Lower lobe of right lung (tissue), 2 donors: ENCODE measurements at places on chromosomes 2 and 18. TPM values are rescaled to one million over a fixed set of nuclear protein-coding genes. Genes with fewer than 3 reads are reported as not detected.

The MATN3 gene
- total RNA-seq = 8.1 TPM

The DYSF gene
- 41.2 TPM for total RNA-seq

- peaks cover 4% of the 10 kb centered on the region for H3K27me3 ChIP-seq
- no peak overlapping the region for H3K27ac ChIP-seq
- H3K4me1 ChIP-seq = peaks cover 3% of the 10 kb centered on the region
- H3K36me3 ChIP-seq = no peaks in the 10 kb centered on the region
- DNase-seq = no peak
These were observed 25.5 kb downstream of the REEP1 start for GRCh38 chr2:86311879-86312278.

DNA sequence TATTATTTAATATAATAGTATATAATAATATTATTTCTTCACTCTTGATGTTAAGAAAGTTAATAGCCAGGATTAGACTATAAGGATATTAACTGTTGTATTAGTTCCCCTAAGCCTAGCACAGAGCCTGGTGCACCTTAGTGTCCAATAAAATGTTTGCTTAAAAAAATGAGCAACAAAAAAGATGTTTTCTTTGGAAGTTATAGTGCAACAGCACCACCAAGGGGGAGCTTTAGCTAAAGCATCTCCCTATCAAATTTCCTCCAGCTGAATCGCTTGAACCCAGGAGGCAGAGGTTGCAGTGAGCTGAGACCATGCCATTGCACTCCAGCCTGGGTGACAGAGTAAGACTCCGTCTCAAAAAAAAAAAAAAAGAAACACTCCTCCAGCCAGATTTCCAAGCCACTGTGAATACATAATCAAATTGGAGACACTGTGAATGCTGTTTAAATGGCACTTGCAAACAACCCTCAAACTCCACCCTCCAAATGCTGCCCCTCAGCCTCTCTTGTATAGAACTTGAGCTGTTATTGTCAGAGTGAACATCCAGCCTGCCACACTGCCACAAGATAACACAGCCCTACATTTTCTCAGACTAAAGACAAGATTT, 221.9 kb downstream of the DYM start:
- H3K36me3 ChIP-seq = no peaks in the 10 kb centered on the region
- no peak overlapping the region for H3K4me3 ChIP-seq
- H3K27me3 ChIP-seq = no peaks in the 10 kb centered on the region
- H3K4me1 ChIP-seq = no peaks in the 10 kb centered on the region
- DNase-seq = no peak

DNA sequence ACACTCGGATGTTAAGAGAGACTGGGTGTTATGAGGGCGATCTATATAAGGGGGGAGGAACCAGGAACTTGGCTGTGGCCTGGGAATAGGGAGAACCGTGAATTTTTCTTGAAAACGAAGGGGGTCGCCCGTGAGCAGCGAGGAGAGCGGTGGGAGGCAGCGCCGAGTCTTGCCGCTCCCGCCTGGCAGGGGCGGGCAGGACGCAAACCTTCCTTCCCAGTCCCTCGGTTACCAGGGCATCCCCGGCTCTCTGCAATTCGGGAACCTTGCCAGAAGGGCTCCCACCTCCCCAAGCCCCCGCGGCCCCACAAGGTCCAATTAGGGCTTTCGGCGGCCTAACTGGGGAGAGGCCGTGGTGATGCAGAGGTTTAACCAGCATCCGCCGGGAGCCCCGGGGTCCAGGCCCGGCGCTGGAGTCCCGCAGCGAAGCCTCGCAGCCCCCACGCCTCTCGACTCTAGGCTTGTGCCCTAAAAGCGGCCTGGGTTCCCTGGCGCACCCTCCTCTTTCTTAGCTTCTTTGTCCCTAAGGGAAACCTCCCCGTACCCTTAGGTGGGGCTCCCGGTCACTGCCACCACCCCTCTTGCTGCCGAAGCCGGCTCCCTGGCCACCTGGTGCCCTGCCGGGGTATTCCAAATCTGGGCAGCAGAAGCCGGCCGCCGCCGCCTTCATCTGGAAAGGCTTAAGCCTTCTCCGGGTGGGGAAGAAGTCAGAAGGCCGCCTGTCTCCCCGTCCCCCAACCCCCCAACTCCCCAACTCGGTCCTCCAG, 680 bp upstream of the FHOD3 start:
- peaks cover 51% of the 10 kb centered on the region for H3K27me3 ChIP-seq
- DNase-seq = peak; percentile 51
- H3K4me3 ChIP-seq = peak overlapping the region; percentile 62

DNA sequence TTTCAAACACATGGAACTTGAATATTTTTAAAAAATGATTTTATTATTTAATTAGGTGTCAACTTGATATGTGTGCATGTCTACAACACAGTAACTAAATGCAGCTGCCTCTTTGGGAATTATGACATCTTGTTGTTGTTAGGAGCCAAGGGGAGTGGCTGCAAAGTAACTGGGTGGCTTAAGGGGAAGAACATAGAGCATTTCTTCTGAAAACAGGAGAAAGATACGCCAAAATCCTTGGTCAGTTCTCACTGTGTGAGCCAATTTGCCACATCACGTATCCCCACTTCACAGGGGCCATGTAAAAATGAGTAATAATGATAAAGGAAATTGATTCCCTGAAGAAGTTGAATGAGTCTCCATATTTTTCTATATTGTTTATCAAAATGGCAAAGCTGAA, 309.8 kb upstream of the COL3A1 start:
- no peak overlapping the region for H3K4me3 ChIP-seq
- no peaks in the 10 kb centered on the region for H3K36me3 ChIP-seq
- no peaks in the 10 kb centered on the region for H3K27me3 ChIP-seq
- H3K4me1 ChIP-seq = no peaks in the 10 kb centered on the region

DNA sequence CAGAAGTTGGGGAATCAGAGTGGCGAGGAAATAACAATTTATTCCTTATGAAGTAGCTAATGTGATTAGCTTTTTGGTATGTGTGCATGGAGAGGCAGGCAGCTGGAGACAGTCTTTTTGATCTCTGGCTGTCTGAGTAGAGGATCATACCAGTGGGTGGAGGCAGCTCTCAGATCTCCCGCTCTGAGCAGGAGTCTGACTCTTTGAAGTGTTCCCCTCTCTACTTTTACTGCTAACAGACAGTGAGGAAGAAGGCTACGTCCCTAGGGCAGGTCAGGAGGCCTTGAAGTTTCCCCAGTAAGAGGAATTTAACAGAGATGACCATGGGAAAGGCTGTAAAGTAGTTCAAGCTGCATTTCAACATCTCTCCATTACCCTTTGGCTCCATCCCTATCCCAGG, 111.9 kb upstream of the REG3A start:
- no peak for DNase-seq
- no peaks in the 10 kb centered on the region for H3K4me1 ChIP-seq
- no peak overlapping the region for H3K27ac ChIP-seq
- no peaks in the 10 kb centered on the region for H3K27me3 ChIP-seq
- no peak overlapping the region for H3K4me3 ChIP-seq

DNA sequence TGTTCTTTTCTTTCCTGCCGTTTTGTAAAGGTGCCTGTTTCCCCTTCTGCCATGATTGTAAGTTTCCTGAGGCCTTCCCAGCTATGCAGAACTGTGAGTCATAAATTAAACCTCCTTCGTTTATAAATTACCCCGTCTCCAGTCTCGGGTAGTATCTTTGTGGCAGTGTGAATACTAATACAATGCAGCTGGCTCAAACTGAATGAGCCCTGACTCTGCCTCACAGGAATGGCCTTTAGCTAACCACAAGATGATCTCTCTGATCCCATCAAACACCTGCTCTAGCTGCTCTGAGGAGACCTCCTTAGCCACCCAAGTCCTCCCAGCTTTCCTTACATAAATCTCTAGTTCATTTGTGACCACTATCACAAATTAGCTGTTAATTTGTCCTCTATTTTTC, 41.5 kb upstream of the CAB39 start:
- H3K36me3 ChIP-seq = no peaks in the 10 kb centered on the region
- peaks cover 25% of the 10 kb centered on the region for H3K4me1 ChIP-seq
- no peak overlapping the region for H3K4me3 ChIP-seq
- DNase-seq = no peak
